ENCODE measurements at places on chromosomes 4 and X.

DNA sequence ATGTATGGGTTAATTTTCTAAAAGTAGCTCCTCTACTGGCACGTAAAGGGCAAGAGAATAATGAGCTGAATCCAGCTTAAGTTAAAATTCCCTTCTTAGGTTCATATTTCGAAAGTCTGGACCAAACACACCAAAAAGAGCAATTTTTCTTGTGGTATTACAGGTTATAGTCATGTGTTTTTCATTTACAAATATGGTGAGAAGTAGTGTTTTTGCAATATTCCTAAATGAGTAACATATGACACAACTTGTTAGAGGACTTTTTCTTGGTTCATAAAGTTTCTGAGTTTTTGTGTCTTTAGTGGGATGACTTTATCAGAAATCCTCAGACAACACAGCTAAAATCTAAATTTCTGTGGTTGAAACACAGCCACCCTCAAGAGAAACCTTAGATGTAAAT is 172.1 kb downstream of the AFF2 start:
- no peak for DNase-seq

DNA sequence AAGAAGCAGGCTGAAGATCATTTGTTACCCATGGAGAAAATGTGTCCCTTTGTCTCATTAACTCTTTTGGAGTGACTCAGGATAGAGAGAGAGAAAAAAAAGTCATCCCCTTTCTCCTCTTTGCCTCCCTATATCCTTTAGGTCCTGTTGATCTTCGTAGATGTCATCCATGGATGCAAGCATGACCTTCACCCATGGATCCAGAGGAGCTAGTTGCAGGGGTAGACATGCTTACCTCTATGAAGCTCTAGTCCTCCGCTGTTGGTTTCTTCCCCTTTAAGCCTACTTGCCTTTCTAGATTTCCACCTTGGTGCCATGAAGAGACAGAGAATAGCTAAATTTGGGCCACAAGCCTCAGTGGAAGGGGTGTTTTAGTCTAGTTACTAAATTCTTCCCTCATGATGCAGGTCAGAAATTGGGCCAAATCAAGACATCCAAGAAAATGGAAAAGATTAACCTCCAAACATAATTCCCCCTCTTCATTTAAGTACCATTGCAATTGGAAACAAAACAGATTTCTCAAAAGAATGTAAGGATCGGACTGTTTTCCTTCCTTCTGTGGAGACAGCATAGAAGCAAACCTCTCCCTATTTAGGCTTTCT is 178.4 kb downstream of the TECRL start:
- no peak for DNase-seq

DNA sequence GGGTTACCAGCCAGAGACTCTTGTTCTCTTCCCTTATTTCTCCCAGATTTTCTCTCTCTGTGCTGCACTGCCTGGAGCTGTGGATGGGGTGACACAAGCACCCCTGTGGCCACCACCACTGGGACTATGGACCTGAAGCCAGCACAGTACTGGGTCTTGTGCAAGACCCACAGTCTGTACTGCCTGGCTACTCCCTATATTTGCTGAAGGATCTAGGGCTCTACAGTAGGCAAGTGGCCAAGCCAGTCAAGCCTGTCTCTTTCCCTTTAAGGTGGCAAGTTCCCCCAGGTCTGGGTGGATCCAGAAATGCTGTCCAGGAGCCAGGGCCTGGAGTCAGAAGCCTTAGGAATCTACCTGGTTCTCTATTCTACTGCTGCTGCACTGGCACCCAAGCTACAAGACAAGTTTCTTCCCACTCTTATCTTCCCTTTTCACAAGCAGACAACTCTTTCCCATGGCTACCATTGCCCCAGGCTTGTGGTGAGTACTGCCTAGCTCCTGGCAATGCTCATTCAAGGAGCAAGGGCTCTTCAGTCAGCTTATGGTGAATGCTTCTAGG is 28.4 kb upstream of the CT47A1 start:
- no peak for DNase-seq

- no peak for DNase-seq
Measured at GRCh38 chrX:63434206-63434605, 83.1 kb upstream of the SPIN4 start.

DNA sequence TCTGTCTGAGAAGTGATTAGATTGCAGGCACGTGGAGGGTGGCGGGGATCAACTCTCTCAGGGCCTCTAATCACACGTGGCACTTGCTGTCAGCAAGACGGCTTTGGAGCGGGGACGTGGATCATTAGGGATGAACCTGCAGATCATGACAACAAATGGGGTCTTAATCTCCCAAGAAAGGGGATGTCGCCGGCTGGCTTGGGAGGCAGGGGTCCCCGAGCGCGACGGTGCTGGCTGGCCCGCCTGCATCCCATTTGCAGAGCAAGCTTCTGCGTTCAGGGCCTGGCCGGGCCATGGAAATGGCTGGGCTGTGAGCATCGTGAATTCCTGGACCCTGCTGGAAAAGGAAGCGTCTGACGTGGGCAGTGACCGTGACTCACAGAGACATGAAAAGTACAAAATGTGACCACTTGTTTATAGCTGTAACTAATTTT is 85.1 kb upstream of the SHOX start:
- peak; percentile 22 for DNase-seq

DNA sequence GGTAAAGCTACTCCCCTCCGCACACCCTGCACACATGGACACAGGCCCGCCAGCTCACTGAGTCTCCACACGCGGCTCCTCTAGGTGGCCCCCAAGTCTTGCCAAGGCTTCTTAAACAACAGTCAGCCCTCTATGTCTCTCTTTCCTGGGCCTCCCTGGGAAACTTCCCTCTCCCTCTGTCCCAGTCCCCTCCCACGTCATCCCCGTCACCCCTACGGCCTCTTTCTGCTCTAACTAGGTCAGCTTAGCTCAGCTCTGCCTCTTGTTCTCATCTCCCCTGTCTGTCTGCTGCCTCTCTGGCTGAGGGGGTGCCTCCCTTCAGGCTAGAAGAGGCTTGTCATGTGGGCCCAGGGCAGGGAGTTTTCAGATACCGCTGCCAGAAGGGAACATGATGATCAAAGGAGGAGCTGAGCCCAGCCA is 38.8 kb downstream of the SEPTIN6 start:
- no peak for DNase-seq

- DNase-seq: no peak
Measured at GRCh38 chr4:119132306-119132705, 3.3 kb upstream of the MYOZ2 start.

- no peak for DNase-seq
Measured at GRCh38 chr4:23171976-23172375, 479.2 kb downstream of the GBA3 start.

DNA sequence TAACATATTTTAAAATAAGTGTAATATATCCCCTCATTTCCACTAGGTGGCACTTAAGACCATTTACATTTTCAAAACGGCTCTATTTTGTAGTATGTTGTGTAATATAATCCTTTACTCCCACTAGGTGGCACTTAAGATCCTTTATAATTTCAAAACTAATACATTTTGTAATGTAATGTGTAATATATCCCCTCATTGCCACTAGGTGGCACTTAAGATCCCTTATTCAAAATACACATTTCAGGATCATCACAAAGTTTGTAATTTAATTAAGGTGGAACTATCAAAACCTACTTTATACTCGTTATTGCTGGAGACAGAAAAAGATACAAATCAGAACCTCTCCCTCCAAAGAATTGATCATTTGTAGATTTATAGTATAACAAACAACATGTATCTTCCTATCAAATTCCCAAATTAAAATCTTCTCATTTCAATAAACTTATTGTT is 132.5 kb downstream of the ARHGAP6 start:
- DNase-seq: peak; percentile 45

DNA sequence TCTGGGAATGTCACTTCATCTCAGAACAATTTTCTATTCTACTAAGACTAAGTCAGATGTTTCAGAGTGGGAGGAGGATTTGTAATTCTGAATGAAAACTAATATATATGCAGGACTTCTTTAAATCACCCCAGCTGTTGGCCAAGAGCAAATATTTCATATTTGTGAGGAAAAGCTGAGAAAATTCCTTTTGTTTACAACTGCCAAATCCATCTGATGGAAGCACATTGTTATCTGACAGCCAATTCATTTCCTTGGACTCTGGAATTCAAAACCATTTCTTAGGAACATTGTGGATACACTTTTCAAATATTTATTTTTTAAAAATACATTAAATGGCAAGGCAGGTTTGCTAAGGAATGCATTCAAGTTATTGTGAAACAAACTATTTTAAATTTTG is 8.0 kb downstream of the SLIT2 start:
- DNase-seq: no peak

- DNase-seq: no peak
Measured at GRCh38 chr4:42610941-42611340, 46.0 kb downstream of the ATP8A1 start.

- no peak for DNase-seq
Measured at GRCh38 chr4:145490361-145490760, 8.7 kb downstream of the SMAD1 start.

DNA sequence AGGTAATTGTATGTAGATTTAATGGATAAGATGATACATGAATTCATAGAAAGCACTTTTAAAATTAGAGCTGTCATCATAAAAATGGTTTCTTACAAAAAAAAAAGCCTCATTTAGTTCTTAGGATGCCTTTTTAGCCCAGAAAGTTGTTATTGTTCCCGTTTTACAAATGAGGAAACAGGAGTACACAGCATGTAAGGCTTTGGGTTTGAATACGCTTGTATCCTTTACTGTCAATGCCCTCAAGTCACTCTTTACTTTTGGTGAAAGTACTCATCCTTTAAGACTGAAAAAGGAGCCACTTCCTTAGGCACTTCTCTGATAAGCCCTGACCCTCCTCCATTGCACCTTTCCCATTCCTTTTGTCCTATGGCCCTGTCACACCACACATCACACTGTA is 4.9 kb downstream of the EREG start:
- DNase-seq: no peak

GRCh38 chr4:42942216-42942615 is 49.7 kb downstream of the GRXCR1 start:
- no peak for DNase-seq

DNA sequence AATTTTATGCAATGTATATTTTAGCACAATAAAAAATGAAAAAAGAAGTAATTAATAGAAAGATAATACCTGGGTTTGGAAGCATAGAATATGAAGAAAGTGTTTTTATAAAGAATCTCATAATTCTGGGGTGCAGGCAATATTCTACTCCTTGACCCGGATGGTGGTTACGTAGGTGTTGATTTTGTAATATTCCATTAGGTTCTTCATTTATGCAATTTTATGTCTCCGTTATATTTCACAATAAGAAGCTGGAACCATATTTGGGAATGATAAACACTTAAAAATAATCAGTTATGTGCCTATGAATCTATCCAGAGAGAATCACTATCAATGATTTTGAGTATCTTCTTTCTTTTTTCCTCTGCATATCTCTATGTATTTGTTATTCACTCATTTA is 38.5 kb downstream of the CHRNA9 start:
- DNase-seq: no peak

DNA sequence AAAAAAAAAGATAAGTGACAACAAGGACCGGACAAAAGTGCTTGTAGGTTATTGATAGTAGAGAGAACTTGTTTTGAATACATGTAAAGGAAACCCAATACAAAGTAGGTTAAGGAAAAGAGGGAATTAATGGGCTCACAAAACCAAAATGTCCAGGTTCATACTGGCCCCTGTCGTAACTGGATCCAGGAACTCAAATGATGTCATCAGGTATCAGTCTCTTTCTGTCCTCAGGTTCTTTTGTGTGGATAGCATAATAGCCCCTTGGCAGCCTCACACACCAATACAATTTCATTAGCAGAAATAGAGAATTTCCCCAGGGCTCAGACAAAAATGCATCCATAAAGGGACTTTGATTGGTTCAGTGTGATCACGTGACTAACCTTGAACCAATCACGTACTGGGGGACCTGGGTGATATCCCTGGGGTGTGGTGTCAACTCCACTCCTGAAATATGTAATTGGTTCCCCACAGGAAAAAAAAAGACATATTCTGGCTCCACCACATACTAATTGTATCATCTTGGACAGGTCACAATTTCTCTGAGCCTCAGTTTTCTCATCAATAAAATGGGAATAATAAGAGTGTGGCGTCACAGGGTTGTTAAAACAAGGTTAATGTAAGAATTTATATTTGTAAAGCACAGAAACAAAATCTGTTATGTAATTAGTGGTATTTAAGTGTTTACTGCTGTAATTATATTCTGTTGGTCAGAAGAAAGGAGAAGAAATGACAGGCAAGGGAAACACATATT is 174.8 kb downstream of the PDGFRA start:
- no peak for DNase-seq

DNA sequence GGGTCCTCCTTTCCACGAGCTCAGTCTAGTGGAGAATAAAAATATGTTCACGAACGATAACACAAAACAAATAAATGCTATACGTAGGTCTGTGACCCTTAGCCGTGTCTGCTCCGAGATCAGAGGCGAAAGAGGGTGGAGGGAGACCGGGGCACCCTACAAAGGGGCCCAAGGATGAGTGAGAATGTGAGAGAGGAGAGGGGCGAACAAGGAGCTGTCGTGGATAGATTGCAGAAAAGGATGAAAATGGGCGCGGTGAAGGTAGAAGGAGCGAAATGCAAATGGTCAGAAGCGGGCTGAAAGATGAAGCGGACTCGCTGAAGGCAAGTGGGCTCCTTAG is 6.2 kb upstream of the ZBTB33 start:
- no peak for DNase-seq

DNA sequence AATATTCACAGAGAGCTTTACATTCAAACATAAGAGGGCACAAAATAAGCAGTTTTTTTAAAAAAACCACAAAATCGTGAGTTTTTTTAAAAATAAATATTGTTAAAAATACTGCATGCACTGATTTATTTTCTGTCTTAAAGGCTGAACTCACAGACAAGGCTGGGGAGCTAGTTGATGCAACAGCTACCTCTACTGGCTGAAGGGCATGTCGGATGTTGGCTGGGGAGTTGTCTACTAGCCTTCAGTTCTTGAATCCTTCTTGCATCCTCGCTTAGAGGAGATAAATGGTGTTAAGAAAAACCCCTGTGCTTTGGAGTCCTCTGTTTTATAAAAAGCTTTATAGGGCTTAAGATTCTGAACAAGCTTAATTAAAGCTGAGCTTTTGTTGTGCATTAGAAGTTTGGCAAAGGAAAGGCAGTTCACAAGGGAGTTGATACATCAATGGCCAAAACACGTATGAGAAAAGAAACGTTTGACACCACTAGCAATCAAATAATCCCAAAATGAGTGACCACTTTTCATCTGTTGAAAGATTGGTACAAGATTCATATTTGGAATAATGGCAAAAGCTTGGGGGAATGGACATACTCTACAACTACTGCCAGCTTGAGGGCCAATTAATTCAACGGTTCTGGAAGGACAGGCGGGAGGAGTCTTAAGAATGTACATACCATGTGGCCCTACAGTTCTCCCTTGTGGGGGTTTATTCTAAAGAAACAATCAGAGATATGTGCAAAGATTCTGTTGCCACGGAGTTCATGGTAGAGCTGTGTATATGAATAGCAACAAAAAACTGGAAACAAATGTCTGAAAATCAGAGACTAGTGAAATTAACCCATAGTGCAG is 94.7 kb downstream of the SEL1L3 start:
- peak; percentile 38 for DNase-seq

DNA sequence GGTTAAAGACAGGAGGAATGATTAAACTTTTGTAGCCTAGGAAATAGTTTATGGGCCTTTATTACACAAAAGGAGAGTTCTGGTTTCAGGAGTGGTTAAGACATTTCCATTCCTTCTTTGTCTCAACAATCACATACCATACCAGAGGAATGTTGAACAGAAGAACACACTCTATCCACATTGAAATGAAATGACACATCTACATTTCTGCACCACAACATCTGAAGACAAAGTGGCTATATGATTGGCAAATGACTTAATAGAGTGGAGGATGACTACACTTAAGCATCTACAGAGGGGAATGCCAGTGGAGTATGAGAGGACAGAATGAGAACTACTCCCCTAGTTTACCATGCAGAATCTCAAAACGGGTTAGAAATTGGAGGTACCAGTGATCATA is 8.0 kb downstream of the CYP2U1 start:
- DNase-seq: no peak

GRCh38 chrX:107701493-107702121 is 73.3 kb downstream of the PRPS1 start:
- DNase-seq: no peak
